ENCODE measurements at places on chromosomes 5 and 9.
A peak's percentile ranks its signal among the peaks of the same experiment; 100 is the strongest.

GRCh38 chr5:147487031-147487750 is 22.7 kb downstream of the DPYSL3 start:
- no peak for DNase-seq

DNA sequence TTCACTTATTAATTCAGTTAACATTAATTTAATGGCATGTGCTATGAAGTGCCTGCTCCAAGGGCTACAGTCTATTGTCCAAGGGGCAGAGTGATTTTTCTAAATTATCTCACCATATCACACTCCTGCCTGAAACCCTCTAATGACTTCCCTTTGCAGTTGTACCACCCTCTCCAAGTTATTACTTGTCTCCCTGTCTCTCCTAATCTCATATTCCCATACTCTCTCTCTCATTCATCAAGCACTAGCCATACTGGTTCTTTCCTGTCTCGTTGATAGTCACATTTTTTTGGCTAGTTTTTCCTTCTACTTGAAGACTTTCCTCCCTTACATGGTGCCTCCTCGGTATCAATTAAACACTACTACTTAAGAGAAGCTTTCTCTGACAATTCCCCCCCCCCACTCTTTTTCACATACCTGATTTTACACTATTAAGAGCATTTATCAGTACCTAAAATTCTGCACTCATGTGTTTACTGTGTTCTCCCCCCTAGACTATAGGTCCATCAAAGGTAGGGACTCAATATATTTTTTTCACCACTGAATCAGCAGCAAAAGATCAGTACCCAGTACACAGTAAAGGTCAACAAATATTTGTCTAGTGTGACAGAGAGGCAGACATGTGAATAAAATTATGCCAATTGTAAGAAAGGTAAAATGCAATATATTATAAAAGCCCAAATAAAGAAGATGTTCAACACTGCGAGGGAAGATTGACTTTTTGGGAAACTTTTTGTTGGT is 19.0 kb downstream of the RICTOR start:
- no peak for DNase-seq

GRCh38 chr9:111113712-111114111 is 75.4 kb upstream of the LPAR1 start:
- no peak for DNase-seq

GRCh38 chr5:95350631-95351030 is 40.5 kb upstream of the FAM81B start:
- no peak for DNase-seq

DNA sequence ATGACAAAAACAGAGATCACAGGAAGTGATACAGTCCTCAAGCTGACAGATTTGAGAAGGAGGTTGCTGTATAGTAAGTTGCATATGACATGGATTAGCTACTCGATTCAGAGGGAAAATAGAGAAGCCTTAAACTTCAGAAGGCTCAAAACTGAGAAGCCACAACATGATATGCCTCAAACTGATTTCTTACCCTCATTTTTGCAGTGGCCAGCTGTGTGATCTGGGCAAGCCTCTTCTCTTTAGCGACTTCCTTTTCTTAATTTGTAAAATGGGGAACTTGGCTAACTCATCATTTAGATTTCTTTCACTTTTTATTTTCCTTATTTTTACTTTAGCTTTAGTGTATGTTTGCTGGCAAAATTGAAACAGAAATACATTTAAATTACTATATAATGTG is 421.1 kb downstream of the KIF4B start:
- no peak for DNase-seq

GRCh38 chr9:129013674-129014073 is 14.5 kb downstream of the SH3GLB2 start:
- no peak for DNase-seq

DNA sequence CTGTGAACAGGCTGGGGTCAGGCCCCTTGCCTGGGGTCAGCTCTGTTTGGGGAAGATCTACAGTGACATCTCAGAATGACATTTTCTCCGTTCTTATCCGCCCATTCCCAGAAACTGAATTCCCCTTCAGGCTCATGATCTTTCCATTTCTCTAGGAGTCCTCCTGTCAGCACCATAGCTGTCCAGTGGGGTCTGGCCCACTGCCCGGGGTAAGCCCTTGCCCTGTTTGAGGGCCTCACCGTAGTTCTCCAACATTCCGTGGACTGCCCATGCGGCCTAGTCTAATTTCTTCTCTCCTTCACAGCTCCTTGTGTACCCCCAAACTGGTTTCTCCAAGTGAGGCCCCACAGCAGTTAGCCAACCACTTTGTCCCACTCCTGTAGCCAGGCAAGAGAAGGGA is 68.4 kb downstream of the ENTREP1 start:
- no peak for DNase-seq

DNA sequence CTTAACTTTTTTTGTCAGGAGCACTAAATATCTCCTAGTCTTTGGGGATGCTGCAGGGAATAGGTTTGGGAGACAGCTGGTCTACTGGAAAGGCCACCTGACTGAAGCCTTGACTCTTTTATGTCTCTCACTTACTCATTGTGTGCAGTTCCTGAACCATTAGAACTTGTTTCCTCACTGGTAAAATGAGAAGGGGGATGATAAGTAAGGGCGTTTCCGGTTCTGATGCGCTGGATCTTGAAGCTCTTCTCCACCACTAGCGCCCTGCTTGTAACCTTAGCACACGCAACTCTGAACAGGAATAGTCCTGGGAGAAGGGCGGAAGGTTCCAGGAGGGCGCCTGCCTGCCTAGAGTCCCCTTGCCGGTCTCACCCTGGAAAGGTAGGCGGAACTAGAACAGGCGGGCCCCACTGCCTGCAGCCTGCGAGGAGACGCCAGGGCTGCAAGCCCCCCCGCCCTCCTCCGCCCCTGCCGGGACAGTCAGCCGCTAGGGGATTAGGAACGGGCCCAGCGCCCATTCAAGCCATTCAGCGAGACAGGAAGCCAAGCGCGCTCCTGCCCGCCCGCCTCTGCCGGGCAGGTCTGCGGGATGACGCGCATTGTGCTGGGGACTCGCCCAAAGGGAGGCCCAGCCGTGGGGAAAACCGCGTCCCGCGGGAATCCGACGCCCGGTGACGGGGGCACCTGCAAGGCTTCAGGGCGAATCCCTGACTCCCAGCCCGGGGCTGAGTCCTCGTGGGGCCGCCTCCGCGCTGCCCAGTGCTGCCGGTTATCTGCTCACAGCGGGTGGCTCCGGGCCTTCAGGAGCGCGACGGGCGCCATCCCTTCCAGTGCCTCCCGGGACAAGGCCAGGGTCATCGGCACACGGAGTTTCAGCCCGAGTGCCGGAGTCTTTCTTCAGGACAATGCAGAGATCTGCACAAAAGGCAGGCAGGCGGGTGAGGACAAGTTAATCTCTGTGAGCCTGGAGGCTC is 44.0 kb upstream of the XPA start:
- DNase-seq, result peak; percentile 3

GRCh38 chr9:99109522-99109921 is 4.6 kb downstream of the TGFBR1 start:
- DNase-seq, result no peak

- DNase-seq, result no peak
These were observed 764 bp upstream of the GRIN1 start for GRCh38 chr9:137138058-137138721.

DNA sequence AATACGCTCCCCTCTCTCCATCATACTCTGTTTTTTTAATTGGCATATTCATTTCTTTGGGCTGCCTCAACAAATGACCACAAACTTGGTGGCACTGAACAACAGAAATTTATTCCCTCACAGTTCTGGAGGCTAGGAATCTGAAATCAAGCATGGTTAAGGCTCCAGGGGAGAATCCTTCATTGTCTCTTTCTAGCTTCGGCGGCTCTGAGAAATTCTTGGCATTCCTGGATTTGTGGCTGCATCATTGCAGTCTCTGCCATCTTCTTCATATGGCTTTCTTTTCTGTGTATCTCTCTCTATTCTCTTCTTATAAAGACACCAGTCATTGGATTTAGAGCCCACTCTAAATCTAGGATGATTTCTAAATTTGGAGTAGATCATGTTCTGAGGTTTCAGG is 10.9 kb upstream of the SLC24A2 start:
- DNase-seq, result no peak

DNA sequence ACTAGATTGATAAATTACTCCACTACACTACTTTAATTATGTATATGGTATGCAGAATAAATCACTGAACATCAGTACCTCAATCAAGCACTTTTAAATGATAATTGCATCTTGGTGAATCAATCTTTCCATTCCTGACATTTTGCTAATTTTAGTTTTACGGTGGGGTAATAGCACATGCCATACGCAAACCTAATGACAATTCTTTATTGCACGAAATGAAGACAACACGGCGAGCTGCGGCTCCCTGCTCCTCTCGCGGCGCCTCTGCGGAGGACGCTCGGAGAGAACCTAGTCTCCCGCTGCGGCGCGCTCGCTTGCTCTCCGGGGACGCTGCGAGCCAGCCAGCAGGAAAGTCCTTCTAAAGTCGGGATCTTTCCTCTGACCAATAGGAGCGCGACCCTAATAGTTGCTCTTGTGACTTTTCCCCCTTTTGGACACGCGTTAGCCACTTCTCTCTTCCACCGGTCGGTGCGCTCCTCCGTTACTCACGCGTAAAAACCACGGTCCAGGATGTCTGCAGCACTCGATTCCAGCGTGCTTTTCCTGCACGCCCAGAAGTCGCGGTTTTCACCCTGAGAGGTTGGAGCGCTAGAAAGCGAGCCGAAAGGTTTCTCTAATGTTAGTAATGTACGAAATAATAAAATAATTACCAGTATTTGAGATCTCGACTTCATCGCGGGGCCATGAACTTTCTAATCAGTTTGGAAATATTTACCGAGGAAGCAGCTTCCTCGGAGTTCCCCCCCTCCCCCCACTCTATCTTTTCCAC is 1.0 kb upstream of the MEF2C start:
- no peak for DNase-seq

GRCh38 chr5:180813420-180813819 is 10.8 kb upstream of the MGAT1 start:
- DNase-seq, result no peak

GRCh38 chr9:98794802-98795201 is 1.6 kb downstream of the ANKS6 start:
- no peak for DNase-seq

GRCh38 chr5:153660919-153661318 is 170.4 kb downstream of the GRIA1 start:
- no peak for DNase-seq

DNA sequence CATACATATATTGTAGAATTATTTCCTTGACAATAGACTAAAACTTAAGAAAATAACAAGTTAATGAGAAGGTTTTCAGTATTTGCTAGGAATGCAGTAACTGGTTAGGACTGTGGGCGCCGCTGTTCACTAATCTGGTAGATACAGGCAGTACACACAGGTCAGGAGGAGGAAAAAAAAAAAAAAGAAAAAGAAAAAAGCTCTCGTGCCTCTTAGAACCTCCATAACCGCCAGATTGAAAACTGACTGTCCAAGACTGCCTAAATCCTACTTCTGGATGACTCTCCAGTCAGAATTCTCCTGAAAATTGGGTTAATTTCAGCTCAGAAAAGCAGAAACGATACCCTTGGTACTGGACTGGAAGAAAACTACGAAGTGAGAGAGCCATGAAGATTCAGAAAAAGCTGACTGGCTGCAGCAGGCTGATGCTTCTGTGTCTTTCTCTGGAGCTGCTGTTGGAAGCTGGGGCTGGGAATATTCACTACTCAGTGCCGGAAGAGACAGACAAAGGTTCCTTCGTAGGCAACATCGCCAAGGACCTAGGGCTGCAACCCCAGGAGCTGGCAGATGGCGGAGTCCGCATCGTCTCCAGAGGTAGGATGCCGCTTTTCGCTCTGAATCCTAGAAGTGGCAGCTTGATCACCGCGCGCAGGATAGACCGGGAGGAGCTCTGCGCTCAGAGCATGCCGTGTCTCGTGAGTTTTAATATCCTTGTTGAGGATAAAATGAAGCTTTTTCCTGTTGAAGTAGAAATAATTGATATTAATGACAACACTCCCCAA is at the start of gene PCDHGA1:
Gene PCDHGA1 (plus strand): TSS at position 216 of the 782 bp plus-strand sequence.
- DNase-seq, result no peak
